SJSA1 (cell line): ENCODE measurements at places on chromosomes 3 and 15. TPM values are rescaled to one million over a fixed set of nuclear protein-coding genes. Genes with fewer than 3 reads are reported as not detected.

- no peaks in the 10 kb centered on the region for H3K27me3 ChIP-seq
- no peak overlapping the region for H3K27ac ChIP-seq
- peaks cover 8% of the 10 kb centered on the region for H3K36me3 ChIP-seq
- no peaks in the 10 kb centered on the region for H3K4me1 ChIP-seq
- H3K4me3 ChIP-seq = no peak overlapping the region
- DNase-seq = no peak
Observed at GRCh38 chr15:55327387-55327786, 8.4 kb downstream of the PIGB start.

DNA sequence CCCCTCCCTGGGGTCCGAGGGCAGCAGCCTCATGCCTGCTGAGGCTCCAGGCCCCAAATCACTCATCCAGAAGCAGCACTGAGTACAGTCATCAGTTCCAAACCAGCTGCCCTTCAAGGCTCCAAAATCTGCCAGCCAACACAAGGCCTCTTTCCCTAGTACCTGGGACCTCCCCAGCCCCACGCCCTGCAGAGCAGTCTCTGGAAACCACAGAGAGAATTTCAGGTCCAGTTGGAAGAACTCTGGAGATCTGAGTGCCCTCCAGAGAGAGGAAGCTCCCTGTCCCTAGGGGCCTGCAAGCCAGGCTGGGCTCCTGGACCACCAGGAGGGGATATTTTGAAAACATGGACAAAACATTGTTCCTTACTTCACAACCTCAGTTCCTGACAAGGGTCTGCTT is 26.2 kb downstream of the TKT start:
- DNase-seq = no peak
- no peak overlapping the region for H3K27ac ChIP-seq
- H3K4me3 ChIP-seq = no peak overlapping the region
- no peaks in the 10 kb centered on the region for H3K27me3 ChIP-seq
- peaks cover 100% of the 10 kb centered on the region for H3K36me3 ChIP-seq
- no peaks in the 10 kb centered on the region for H3K4me1 ChIP-seq

- H3K27me3 ChIP-seq = no peaks in the 10 kb centered on the region
- H3K4me3 ChIP-seq = no peak overlapping the region
- peaks cover 9% of the 10 kb centered on the region for H3K4me1 ChIP-seq
- DNase-seq = no peak
Observed at GRCh38 chr3:46710229-46710628, 7.4 kb downstream of the PRSS50 start.

GRCh38 chr15:51853998-51854397 is 24.5 kb downstream of the TMOD3 start:
- H3K4me1 ChIP-seq = peaks cover 27% of the 10 kb centered on the region
- no peaks in the 10 kb centered on the region for H3K27me3 ChIP-seq
- H3K4me3 ChIP-seq = no peak overlapping the region
- no peak overlapping the region for H3K27ac ChIP-seq

DNA sequence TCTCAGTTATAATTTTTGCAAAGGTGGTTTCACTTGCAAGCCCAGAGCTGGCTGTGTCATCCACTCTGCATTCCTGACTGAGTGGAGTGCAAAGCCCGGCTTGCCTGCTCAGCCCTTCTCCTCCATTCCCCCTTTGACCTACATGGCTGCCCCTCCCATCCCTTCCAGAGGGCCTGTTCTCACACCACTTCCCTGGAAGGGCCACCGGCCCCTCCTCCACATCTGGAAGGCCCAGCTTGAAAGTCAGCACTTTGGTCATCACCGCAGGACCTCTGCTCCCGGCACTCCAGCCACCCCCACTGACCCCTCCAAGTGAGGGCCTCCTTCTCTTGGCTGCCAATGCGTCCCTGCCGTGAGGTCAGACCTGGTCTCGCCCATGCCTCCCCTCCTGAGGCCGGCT is 74.1 kb upstream of the RNF7 start:
- no peak for DNase-seq
- no peaks in the 10 kb centered on the region for H3K36me3 ChIP-seq
- peaks cover 38% of the 10 kb centered on the region for H3K4me1 ChIP-seq
- H3K27me3 ChIP-seq = no peaks in the 10 kb centered on the region
- H3K4me3 ChIP-seq = no peak overlapping the region

DNA sequence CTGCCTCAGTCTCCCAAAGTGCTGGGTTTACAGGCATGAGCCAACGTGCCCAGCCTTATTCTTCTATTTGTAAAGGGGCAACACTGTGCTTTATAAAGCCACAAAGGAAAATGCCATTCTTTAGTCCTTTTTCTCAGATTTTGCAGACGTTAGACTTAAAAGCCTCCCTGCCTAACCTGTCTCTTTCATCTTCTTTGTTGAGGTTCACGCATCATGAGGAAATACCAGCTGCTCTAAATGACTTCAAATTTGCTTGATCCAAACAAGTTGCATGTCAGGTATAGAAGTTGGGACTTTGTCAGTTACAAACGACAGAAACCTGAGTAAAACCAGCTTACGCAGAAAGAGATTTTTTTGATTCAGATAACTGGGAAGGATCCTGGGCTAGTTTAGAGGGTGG is 51.1 kb upstream of the LRRFIP2 start:
- no peak overlapping the region for H3K27ac ChIP-seq
- H3K4me1 ChIP-seq = peaks cover 22% of the 10 kb centered on the region
- H3K36me3 ChIP-seq = no peaks in the 10 kb centered on the region
- no peak for DNase-seq

DNA sequence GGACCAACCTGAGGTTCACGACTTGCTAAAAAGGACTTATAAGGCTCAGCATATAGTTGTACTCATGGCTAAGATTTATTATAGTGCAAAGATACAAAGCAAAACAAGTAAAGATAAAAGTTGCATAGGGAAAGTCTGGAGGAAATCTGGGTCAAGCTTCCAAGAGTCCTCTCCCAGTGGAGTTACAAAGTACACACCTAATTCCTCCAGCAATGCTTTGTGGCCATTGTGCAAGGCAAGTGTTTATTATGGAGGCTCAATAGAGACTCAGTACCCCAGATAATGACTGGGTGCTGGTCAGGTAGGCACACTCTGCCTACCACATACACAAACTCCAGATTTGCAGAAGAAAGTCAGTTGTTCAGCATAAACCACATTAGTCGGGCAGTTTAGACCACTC is 22.9 kb downstream of the LNP1 start:
- H3K27ac ChIP-seq = no peak overlapping the region
- DNase-seq = no peak
- no peaks in the 10 kb centered on the region for H3K27me3 ChIP-seq
- no peaks in the 10 kb centered on the region for H3K36me3 ChIP-seq

- no peaks in the 10 kb centered on the region for H3K36me3 ChIP-seq
- H3K27me3 ChIP-seq = no peaks in the 10 kb centered on the region
- H3K4me3 ChIP-seq = no peak overlapping the region
- no peak overlapping the region for H3K27ac ChIP-seq
Observed at GRCh38 chr3:70342149-70342548, 29.7 kb upstream of the MDFIC2 start.

DNA sequence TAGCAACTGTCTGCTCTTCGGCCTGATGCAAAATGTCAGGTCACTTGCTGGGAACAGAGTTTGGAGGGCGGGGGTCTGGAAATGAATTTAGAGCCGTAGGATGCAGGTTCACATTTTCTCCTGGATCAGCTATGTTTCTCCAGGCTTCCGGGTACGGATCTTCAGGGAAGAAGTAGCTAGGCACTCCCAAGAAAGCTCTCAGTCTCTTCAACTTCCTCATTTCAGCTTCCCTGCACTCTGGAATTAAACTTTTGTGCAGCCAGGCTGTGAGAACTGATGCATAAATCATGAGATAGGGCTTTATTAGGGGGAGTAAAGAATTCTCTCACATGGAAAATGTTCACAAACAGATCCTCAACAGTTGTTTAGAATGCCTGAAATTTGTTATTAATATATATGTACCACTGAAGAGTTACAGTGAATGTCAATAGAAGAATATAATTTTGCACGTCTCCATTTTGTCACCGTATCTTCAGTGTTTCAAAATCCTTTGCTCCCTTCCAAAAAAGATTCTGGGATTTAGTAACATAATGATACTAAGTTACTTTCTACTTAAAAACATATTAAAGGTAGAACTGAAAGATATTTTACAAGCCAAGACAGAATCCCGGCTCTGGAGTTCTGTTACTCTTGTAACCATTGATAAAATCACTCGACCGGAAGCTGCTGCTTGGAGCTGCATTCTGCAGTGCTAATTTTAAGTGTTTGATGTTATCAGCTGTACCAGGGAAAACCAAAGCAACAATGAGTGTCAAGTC is 178.5 kb upstream of the P2RY1 start:
- no peaks in the 10 kb centered on the region for H3K27me3 ChIP-seq
- H3K4me1 ChIP-seq = no peaks in the 10 kb centered on the region
- no peak overlapping the region for H3K4me3 ChIP-seq

GRCh38 chr15:70142322-70143191 is 44.8 kb upstream of the TLE3 start:
- H3K36me3 ChIP-seq = no peaks in the 10 kb centered on the region
- H3K4me1 ChIP-seq = peaks cover 29% of the 10 kb centered on the region

- no peaks in the 10 kb centered on the region for H3K27me3 ChIP-seq
- H3K4me1 ChIP-seq = peaks cover 15% of the 10 kb centered on the region
- H3K4me3 ChIP-seq = no peak within 1 kb of the TSS
Observed at GRCh38 chr3:9879830-9880549, at the start of gene CIDEC. CIDEC (minus strand) TSS chr3:9880253; CDS start chr3:9878486, 1,767 bp downstream.

DNA sequence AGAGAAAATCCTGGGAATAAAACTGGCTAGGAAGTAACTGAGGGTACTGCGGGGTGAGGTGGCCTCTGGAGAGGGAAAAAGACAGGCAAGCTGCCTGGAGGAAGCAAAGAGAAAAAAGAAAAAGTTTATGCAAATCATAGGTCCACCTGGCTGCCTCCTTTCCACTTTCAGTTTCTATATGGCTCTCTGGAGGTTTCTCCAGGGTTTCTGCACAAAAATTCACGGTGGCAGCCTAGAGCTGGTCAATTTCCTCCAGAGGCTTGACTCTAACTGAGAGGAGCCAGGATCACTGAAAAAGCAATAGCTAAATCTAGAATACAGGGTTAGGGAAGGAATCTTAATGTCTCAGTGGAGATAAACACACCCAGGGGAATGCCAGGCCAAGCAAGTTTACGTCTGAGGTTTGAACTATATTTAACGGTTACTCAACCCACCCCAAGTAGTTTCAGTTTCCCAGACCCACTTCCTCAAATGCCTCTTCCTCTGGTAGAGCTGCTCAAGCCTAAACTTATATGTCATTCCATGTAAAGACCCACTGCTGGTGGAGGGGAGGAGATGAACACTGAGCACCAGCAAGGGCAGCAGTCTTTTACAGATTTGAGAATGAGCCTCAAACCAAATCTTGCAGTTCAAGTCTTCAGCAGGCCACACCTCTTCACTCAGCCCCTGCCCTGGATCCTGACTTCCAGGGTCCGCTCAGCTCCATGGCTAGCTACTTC is 5.7 kb downstream of the LYSMD2 start:
- H3K27me3 ChIP-seq = 0 out of 2 replicates have a peak, but pooled peaks cover 3% of the 10 kb centered on the region
- peak; percentile 66 for DNase-seq
- H3K4me1 ChIP-seq = peaks cover 23% of the 10 kb centered on the region
- H3K36me3 ChIP-seq = no peaks in the 10 kb centered on the region

DNA sequence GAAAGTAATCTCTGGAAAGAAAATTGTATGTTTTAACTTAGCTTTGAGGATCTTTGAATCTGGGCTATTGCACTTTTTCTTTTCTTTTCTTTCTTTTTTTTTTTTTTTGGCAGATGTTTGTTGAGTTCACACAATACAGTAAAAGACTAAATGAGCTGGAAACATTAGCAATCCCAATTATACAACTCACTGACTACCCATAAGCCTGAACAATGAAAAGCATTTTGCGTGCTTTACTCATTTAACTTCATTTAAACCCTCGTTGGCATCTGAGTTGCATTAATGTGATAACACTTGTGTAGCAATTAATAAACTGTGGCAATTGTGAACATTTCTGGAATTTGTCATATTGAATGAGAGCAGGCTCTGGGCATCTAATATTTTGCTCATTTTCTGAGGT is 269.4 kb upstream of the RBMS3 start:
- DNase-seq = no peak
- no peaks in the 10 kb centered on the region for H3K4me1 ChIP-seq
- no peak overlapping the region for H3K27ac ChIP-seq
- H3K36me3 ChIP-seq = no peaks in the 10 kb centered on the region
- no peak overlapping the region for H3K4me3 ChIP-seq

DNA sequence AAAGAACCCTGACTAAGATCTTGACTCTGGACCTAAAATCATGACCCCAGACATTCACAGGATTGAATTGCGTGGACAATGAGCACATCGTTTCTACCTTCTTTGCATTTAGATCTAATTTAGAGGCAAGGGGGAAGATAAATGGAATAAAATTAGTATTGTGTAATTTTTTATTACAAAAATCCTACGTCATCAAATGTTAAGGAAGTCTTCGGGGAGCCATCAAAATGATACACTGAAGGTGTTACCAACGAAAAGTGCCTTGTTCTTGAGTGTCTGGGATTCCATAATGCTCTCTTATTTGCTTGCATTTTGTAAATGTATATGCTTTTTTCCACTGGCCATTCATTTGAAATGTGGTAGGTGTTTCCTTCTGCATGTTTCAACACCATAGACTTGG is 52.8 kb upstream of the C3orf49 start:
- H3K4me1 ChIP-seq = peaks cover 24% of the 10 kb centered on the region
- H3K36me3 ChIP-seq = no peaks in the 10 kb centered on the region
- no peak overlapping the region for H3K27ac ChIP-seq

- no peak overlapping the region for H3K27ac ChIP-seq
- no peaks in the 10 kb centered on the region for H3K36me3 ChIP-seq
- H3K27me3 ChIP-seq = no peaks in the 10 kb centered on the region
- H3K4me3 ChIP-seq = no peak overlapping the region
- H3K4me1 ChIP-seq = no peaks in the 10 kb centered on the region
- DNase-seq = no peak
Observed at GRCh38 chr15:86183596-86184491, 104.2 kb downstream of the AGBL1 start.

DNA sequence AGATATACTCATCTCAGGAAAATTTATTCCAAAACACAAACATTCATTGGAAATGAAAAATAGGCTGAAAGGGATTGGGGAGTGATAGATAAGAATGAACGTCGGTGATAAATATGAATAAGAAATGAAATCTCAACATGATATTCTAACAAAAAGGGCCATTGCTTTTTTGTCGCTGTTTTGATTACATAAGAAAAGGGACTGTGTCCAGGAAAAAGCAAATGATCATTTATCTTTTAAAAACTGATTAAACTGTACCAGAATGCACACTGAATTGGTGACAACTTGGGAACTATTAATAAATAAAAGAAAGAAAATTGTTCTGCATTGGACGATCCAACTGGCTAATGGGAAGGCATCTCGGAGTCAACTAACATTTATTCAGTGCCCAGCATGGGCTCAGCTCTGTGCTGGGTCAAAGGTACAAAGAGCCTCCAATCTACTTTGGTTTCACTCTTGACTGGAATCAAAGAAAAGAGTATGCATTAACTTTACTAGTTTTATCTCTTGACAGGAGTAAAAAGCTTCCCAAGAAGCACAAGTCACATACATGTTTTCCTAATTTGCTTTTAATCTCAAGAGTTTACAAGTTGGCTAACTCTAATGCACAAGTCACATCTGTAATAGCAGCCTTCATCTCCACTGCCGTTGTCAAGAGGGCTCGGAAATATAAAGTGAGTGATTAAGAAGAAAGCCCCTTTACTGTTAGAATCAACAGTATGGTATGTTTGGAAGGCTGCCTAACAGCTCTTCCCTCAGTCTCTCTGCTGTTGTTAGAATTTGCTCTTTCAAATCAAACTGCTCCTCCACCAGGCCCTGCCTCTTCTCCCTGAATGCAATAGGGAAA is 280.0 kb downstream of the IGSF11 start:
- no peaks in the 10 kb centered on the region for H3K27me3 ChIP-seq
- H3K27ac ChIP-seq = no peak overlapping the region
- H3K4me3 ChIP-seq = no peak overlapping the region
- DNase-seq = no peak
- H3K36me3 ChIP-seq = no peaks in the 10 kb centered on the region

The CCDC54 gene
- not detected in 2 replicates for total RNA-seq

The SAMMSON gene
- total RNA-seq = not detected in 2 replicates

The RTP1 gene
- total RNA-seq = not detected in 2 replicates

The BFSP2 gene
- total RNA-seq = not detected in 2 replicates

The TBC1D2B gene
- 27.5 and 28.2 TPM in 2 replicates for total RNA-seq
